ENCODE measurements at places on chromosomes 12 and 14. TPM values are rescaled to one million over a fixed set of nuclear protein-coding genes. Genes with fewer than 3 reads are reported as not detected.

PAPLN gene
- total RNA-seq, result not detected

OTX2 gene
- total RNA-seq, result not detected

- DNase-seq, result no peak
These were observed 7.2 kb downstream of the ADAM20 start for GRCh38 chr14:70527501-70528105.

TEX52 gene
- total RNA-seq, result not detected

CEP170B gene
- total RNA-seq, result 7.7 TPM

Data from T-helper 17 cell (primary cell).